Activated T-cell treated with anti-CD3 and anti-CD28 coated beads, Interleukin-2, amount 50 U/mL, for 24 hours (primary cell): ENCODE measurements at places on chromosomes 2 and 18.
A peak's percentile ranks its signal among the peaks of the same experiment; 100 is the strongest.

GRCh38 chr18:45793264-45793965 lies 32.1 kb upstream of the SIGLEC15 start:
- DNase-seq: no peak

- no peak for DNase-seq
These were observed 28.8 kb upstream of the SIX3 start for GRCh38 chr2:44912660-44913059.

- no peak for DNase-seq
These were observed 65.3 kb downstream of the WDR75 start for GRCh38 chr2:189506514-189506976.

DNA sequence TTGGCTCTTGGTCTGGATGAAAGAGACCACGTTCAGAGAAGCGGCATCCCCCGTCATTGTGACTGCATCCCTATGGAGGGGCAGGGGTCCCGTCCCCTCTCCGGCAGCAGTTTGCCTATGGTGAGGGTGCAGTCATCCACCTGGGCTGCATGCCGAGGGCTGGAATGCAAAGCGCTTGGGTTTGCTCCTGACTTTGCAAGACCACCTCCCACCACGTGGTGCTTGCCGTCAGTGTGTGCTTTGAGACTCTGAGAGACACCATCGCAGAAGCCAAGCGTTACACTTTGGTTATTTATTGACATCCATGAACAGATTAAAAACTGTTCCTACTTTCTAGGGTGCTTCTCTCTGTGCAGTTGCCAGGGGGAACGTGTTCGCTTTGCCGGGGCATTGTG lies 59.5 kb downstream of the SH3RF3 start:
- DNase-seq: peak; percentile 21

DNA sequence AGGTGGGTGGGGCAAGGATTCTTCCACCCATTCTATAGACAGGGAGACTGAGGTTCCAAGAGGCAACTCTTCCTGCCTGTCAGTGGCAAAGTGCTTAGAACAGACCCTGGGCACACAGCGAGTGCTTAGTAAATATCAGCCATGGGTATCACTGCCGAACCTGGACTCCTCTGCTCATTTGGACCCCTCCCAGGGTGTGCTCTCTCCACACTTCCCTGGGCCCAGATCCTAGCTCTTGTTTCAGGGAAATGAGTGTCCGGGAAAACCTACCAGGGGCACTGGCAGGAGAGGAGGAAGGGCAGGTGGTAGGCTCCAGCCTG lies 136.3 kb downstream of the CYP26B1 start:
- DNase-seq: no peak

DNA sequence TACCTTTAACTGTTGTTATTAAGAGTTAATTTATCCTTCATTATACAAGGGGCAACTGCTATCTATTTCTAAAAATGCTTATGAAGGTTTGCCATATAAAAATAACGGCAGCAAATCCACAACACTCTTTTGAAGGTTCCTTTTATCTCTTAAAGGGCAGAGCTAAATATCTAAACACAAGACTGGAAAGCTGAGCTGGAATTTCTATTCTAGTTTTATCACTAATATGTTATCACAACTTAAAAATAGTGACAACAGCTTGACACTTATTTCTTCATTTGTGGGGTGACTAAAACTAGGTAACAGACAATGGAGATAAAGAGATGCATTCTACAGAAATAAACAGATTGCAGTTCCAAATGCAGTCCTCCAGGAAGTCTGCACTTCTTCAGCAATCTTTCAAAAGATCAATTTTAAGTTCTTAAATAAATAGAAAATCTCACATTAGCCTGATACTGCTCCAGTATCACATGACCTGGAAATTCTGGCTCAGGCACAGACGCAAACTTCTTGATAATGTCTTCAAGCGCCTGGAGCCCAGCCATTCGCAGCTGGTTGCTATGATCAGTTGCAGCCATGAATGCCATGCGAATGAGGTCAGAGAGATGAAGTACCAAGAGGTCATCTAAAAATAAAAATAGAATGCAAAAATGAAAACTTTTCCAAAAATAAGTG lies 54.0 kb upstream of the STRN start:
- no peak for DNase-seq

DNA sequence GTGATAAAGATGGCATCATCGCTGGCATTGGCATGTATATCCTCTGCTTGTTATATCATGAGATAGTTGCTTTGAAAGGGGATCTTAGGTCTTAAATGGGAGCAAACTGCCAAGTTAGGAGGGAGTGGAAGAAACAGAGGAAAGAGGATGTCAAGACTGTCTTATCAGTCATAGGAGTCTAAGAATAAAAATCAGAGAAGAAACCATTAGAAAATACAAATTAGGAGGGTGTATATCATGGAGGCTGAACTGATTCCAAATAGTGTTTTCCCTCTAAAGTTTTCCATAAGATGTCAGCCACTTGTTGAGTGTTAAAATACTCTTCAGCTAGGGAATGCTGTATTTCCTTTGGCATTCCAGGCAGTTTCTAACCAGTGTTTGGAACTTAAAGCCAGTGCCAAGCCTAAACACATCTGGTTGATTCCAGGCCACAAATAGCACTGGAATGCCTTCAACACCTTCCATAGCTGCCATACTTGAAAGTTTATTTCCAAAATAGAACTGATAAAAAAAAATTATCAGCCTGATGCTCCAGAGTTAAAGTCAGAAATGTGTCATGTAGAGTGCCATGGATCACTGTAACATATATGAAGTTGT lies 129.4 kb downstream of the ZEB2 start:
- DNase-seq: no peak

GRCh38 chr2:230178546-230179485 lies 41.0 kb downstream of the SP110 start:
- no peak for DNase-seq

GRCh38 chr2:2253172-2254016 lies 77.7 kb downstream of the MYT1L start:
- DNase-seq: no peak

GRCh38 chr2:105744091-105744908 lies 412 bp upstream of the NCK2 start:
- DNase-seq: peak; percentile 81

- no peak for DNase-seq
These were observed 94.3 kb upstream of the SMIM21 start for GRCh38 chr18:75521816-75522215.

GRCh38 chr2:62440281-62440946 lies 65.6 kb downstream of the TMEM17 start:
- DNase-seq: no peak

DNA sequence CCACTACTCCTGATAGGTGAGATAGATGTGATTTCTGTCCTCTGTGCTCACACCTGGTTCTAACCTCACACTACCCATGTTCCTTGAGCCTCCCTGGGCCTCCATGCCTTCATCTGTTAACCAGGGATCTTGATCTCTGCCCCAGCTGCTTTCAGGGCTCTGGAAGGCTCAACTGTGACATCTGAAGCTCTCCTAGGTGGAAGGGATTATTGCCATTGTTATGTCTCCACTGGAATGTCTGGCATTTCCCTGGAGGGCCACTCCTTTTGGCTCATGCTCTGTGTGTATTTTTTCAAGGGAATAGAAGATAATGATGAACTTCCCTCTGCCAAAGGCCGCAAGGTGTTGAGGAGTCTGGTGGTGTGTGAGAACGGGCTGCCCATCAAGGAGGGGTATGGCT lies 41.2 kb downstream of the PCARE start:
- DNase-seq: no peak

DNA sequence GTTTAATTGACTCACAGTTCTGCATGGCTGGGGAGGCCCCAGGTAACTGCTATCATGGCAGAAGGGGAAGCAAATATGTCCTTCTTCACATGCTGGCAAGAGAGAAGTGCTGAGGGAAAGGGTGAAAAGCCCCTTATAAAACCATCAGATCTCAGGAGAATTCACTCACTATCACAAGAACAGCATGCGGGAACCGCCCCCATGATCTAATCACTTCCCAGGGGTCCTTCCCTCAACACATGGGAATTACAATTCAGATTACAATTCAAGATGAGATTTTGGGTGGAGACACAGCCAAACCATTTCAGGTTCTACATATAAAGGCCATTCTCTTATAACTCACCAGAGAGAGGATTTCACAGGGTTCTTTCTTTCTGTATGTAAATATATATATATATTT lies 62.9 kb downstream of the VRK2 start:
- no peak for DNase-seq

DNA sequence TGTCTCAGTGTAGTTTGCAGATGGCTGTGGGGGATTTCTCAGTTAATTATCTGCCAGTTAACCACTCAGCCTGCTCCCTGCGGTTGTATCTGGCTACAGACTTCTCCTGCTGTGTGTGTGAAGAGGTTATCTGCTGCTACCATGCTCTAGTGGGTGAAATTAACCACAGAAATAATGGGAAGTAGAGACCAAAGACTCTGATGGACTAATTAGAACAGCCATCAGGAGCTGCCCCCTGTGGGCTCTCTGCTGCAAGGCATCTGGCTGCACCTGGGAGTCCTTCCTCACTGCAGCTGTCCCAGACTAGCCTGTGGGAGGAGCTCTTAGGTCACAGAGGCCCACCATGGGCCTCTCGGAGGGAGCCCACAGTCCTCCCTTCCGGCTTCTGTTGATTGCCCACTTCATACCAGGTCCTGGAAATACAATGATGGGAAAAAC lies 66.6 kb downstream of the CTIF start:
- no peak for DNase-seq

GRCh38 chr2:227324642-227324994 lies 433 bp upstream of the MFF start:
- peak; percentile 34 for DNase-seq

DNA sequence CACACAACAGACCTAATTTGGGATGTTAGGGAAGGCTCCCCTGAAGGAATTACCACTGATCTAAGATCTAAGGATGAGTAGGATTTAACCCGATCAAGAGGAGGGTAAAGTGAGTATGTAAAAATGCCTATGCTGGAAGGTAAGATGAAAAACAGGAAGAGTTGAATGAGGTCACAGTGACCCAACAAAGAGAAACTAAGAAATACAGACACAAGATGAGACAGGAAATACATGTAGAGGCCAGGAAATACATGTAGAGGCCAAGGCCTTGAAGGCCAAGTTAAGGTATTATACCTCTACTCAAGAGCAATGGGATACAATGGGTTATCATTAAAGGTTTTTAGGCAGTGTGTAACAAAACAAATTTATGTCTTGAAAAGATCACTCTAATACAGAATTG lies 131.6 kb upstream of the TANK start:
- DNase-seq: no peak

DNA sequence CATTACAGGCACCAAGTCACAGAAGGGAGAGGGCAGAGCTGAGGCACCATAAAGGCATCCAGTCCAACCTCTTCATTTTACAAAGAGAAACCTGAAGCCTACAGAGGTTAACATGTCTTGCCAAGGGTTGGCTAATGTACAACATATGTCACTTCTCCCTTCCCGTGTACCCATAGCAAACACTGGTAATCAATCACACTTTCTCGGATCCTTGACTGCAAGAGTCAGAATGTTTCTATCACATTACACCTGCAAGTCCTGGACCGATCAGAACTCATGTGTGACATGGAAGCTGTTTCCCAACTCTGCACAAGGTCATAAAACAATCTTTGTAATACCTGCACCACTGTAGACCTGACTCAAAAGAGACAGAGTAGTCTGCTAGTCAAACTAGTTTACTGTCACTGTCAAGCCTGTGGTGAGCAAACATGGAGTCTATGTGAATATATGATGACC lies 6.0 kb downstream of the ANKRD44 start:
- no peak for DNase-seq
